T-helper 2 cell treated with Interferon-gamma antibody and Interleukin-4, amounts not matched to agents 5 μg/mL and 100 μg/mL, for 36 hours (primary cell): ENCODE measurements at places on chromosomes 5 and 9.

- H3K4me3 ChIP-seq, result no peak overlapping the region
- H3K4me1 ChIP-seq, result no peaks in the 10 kb centered on the region
- no peaks in the 10 kb centered on the region for H3K36me3 ChIP-seq
- DNase-seq, result no peak
- peaks cover 10% of the 10 kb centered on the region for H3K27me3 ChIP-seq
These were observed 6.5 kb downstream of the AGXT2 start for GRCh38 chr5:35041261-35041660.

- no peak overlapping the region for H3K27ac ChIP-seq
- H3K27me3 ChIP-seq, result peaks cover 2% of the 10 kb centered on the region
- peaks cover 7% of the 10 kb centered on the region for H3K4me1 ChIP-seq
- no peak overlapping the region for H3K4me3 ChIP-seq
These were observed 36.0 kb upstream of the CLPTM1L start for GRCh38 chr5:1380910-1381309.

DNA sequence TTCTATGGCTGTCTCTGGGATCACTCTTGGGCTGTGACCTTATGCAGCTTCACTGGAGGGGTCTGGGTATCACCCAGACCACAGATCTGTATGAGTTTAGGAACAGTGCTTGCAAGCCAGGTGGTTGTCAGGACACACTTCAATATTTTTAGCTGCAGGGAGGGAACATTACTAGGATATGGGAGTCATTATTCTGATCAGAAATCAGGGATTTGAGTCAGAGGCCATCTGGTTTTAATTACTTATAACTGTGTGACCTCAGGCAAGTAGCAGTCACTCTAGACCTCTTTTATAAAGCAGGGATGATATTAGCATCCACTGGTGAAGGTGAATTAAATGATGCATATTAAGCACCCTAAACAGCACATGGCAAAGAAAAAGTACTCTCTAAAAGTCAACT, 60.1 kb upstream of the NMUR2 start:
- no peak for DNase-seq
- H3K36me3 ChIP-seq, result no peaks in the 10 kb centered on the region
- no peak overlapping the region for H3K27ac ChIP-seq
- H3K4me3 ChIP-seq, result no peak overlapping the region

DNA sequence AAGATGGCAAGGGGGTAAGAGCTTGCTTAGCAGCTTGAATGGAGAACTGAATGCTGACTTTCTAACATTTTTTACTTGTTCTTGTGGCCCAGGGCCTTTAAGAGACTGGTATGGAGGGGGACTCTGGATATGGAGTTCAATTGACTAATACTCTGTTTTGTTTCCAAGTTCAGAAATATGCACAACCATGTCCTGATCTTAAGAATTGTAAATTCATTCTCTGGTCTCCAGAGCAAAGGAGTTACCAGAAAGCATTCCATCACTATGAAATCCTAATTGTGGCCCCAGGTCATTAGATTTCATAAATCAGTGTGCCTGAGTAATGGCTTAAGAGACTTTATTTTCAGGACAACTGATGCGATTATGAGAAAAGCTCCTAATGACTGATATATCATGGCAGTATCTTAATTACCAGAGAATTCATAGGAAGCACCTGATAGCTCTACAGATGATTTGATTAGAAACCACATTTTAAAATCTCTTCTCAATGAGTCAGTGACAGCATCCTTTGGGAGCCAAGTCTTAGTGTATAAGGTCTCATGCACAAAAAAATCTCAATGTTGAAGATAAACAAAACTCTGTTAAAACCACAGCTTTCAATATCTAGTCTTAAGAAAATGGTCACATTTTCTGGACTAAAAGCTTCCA, 613.6 kb upstream of the KLF4 start:
- no peaks in the 10 kb centered on the region for H3K36me3 ChIP-seq
- H3K4me1 ChIP-seq, result no peaks in the 10 kb centered on the region
- no peak overlapping the region for H3K27ac ChIP-seq
- no peak for DNase-seq

DNA sequence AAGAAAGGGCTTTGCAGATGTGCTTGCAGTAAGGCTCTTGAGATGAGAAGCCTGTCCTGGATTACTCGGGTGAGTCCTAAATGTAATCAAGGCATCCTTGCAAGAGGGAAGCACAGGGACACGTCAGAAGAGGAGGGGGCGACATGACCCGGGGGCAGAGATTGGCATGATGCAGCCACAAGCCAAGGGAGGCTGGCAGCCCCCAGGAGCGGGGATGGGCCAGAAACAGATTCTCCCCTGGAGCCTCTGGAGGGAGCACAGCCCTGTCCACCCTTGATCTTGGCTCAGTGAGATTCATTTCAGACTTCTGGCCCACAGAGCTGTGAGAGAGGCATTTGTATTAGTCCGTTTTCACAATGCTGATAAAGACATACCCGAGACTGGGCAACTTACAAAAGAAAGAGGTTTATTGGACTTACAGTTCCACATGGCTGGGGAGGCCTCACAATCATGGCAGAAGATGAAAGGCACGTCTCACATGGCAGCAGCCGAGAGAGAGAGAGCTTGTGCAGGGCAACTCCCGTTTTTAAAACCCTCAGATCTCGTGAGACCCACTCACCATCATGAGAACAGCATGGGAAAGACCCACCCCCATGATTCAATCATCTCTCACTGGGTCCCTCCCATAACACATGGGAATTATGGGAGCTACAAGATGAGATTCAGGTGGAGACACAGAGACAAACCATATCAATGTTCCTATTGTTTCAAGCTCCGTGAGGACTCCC, 76.1 kb downstream of the ADAMTS2 start:
- no peak overlapping the region for H3K27ac ChIP-seq
- H3K27me3 ChIP-seq, result no peaks in the 10 kb centered on the region
- no peak overlapping the region for H3K4me3 ChIP-seq
- no peaks in the 10 kb centered on the region for H3K4me1 ChIP-seq
- H3K36me3 ChIP-seq, result no peaks in the 10 kb centered on the region
- DNase-seq, result no peak

DNA sequence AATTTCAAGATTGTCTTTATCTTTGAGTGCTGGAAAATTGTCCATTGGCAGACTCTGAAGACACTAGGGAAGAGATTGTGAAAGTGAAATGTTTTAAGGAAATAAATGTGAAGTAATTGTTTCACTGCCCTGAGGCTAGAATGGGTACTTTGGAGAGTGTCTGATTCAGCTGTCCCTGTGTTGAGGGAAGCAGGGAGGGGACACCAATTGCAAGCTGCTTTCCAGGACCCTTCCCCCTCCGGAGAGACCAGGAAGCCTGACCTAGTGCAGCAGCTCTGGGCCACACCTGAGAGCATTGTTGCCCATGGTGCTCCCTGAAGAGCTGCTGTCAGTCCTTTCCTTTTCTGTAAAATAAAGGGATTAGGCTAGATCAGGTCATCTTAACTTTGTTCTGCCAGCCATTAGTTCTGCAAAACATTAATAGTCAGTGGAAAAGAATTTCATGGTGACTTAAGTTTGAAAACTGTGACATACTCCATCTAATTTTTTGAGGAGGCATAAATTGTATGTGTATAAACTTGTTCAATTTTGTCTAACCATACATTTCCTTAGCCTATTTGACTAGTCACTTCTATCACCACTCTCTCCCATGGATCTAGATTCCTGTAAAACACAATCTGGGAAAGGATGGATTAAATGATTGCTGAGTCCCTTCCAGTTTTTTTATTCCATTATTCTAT, 18.8 kb downstream of the MAP1B start:
- H3K4me1 ChIP-seq, result no peaks in the 10 kb centered on the region
- H3K36me3 ChIP-seq, result no peaks in the 10 kb centered on the region
- no peak for DNase-seq
- H3K4me3 ChIP-seq, result no peak overlapping the region
- peaks cover 57% of the 10 kb centered on the region for H3K27me3 ChIP-seq
- H3K27ac ChIP-seq, result no peak overlapping the region

DNA sequence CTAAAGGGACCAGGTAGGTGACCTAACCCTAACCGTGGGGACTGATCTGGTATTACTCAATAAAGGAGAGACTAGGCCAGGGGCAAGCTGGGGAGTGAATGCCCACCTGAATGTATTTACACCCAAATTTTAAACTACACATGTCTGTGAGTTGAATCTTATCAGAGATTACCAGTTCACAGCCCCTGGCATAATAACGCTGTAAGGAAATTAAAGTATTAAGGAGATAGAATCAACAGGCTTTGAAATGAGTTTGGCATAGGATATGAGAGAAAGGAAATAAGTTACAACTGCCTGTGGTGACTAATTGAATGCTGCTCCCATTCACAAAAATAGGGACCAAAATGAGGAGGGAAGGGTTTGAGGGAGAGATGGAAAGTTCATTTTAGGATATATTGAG, 593.3 kb downstream of the CSNK1G3 start:
- no peaks in the 10 kb centered on the region for H3K27me3 ChIP-seq
- H3K4me3 ChIP-seq, result no peak overlapping the region
- no peaks in the 10 kb centered on the region for H3K36me3 ChIP-seq
- H3K27ac ChIP-seq, result no peak overlapping the region

- H3K4me1 ChIP-seq, result peaks cover 9% of the 10 kb centered on the region
- H3K36me3 ChIP-seq, result no peaks in the 10 kb centered on the region
- no peak for DNase-seq
- H3K4me3 ChIP-seq, result no peak overlapping the region
- no peak overlapping the region for H3K27ac ChIP-seq
These were observed 40.4 kb upstream of the HAND1 start for GRCh38 chr5:154518438-154518867.

GRCh38 chr9:69785757-69786156, 25.9 kb upstream of the PTAR1 start:
- no peaks in the 10 kb centered on the region for H3K36me3 ChIP-seq
- H3K27me3 ChIP-seq, result peaks cover 31% of the 10 kb centered on the region
- DNase-seq, result no peak
- H3K4me3 ChIP-seq, result no peak overlapping the region
- no peak overlapping the region for H3K27ac ChIP-seq
- peaks cover 1% of the 10 kb centered on the region for H3K4me1 ChIP-seq

DNA sequence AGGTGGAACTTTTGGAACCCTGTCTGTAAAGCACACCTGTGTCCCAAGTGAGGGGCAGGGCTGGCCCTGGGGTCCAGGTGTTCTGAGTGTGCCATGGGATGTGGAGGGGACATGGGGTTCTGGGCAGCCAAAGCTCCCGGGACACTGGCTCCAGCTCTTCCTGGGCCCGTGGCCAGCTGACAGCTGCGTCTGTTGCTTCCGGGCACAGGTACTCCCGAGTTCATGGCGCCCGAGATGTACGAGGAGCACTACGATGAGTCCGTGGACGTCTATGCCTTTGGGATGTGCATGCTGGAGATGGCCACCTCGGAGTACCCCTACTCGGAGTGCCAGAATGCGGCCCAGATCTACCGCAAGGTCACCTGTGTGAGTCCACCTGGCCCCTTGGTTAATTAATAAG, 50.7 kb downstream of the WNK2 start:
- no peak overlapping the region for H3K4me3 ChIP-seq
- no peak for DNase-seq
- peaks cover 6% of the 10 kb centered on the region for H3K27me3 ChIP-seq
- no peaks in the 10 kb centered on the region for H3K36me3 ChIP-seq

DNA sequence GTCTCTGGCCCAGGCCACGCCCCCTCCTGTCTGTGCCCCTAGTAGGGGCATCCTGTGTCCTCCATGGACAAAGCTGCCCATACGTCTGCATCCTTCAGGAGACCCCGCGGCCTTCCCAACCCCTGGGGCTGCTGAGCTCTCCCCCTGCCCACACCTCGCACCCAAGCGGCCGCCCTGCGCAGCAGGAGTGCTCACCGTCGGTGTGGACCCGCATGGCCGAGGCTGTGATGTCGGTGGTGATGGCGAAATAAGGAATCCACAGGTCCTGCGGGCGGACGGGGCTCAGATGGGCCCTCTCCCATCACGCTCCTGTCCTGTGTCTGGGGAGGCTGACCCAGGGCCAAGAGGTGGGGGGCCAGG, 4.8 kb upstream of the NSMF start:
- peaks cover 7% of the 10 kb centered on the region for H3K4me1 ChIP-seq
- H3K27me3 ChIP-seq, result peaks cover 3% of the 10 kb centered on the region
- H3K27ac ChIP-seq, result no peak overlapping the region
- no peaks in the 10 kb centered on the region for H3K36me3 ChIP-seq
- no peak overlapping the region for H3K4me3 ChIP-seq
- DNase-seq, result no peak
